Activated CD4-positive, alpha-beta T cell treated with anti-CD3 and anti-CD28 coated beads, Interleukin-2, Interleukin-4, amounts not matched to agents 100 ng/mL and 50 ng/mL, durations not matched to agents 16 hours and 8 hours (primary cell): ENCODE measurements at places on chromosomes 3 and 15.

DNA sequence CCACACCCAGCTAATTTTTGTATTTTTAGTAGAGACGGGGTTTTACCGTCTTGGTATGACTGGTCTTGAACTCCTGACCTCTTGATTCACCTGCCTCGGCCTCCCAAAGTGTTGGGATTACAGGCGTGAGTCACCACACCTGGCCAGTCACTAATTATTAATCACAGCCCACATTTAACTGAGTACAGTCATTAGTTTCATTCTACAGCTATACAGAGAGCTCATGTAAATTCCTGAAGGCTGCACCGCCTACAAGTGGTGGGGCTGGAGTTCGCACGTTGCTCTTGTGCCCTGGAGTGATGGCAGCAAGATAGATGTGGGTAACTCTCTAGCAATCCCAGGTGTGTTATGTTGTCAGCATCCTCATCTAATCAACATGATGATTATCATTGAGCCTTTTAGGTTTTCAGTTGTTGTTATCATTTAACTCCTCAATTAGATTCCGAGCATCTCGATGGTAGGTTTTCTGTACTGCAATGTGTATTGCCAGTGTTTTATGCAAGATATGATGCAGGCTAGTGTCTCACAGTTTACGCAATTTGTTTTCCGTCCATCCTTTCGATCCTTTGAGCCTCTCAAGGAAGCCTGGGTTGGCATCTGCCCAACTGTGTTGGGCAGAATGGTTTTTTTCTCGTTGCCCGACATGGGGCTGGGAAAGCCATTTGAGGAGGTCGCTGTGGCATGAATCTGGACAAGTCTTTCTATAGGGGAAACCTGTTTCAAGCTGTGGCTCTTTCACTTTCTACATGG, 216.3 kb downstream of the LPP start:
- DNase-seq = no peak

GRCh38 chr3:21779909-21780308, 28.9 kb upstream of the ZNF385D start:
- DNase-seq = no peak

GRCh38 chr3:153350420-153350819, 188.4 kb downstream of the RAP2B start:
- no peak for DNase-seq

GRCh38 chr3:107452436-107452835, 70.3 kb upstream of the BBX start:
- no peak for DNase-seq

DNA sequence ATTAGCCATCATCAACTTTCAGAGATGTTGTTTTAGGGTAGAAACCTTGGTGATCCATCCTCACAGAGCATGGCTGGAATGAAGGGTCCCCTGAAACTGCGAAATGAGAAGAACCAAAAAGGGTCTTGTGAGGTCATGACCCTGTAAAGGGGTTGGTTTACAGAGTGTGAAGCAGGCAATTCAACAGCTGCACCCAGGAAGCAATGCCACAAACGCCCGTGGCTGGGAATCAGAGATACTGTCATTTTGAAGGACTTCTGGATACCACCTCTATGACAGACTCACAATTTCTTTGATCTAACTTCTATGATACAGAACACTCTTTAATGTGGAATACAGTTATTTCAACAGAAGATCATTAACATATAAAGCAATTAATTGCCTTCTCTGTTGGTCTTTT, 79.1 kb downstream of the GREM1 start:
- no peak for DNase-seq

DNA sequence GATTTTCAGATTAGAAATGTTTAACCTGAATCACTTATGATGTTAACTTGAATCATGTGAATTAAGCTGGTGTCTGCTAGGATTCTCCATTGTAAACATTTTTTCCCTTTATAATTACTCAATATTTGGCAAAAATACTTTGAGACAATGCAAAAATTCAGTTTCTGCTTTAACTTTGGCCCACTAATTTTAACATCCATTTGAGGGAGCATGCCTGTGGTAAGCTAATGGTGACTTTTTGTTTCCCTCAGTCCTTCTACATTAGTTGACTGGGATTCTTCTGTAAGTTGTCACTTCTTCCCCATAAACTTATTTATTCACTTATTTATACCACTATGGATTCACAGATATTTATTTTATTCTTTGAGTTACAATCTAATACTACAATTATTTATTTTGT, 59.3 kb downstream of the PIK3R4 start:
- DNase-seq = no peak

DNA sequence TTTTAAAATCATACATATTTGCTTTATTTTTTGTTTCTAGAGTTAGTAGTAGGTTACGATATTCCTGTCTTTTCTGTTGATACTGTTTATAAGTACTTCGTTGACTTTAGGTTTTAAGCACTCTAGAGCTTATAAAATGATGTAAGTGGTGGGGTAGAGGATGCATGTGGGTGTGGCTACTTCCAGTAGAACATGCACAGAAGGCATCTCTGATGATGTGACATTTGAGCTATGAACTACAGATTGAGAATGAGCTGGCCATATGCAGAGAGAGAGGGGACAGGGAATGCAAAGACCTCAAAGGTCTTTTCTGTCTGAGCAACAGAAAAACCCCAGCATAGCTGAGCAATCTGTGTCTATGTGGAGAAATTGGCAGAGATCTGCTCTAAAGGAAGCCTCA, 233.9 kb upstream of the STAC start:
- DNase-seq = no peak

GRCh38 chr15:79881668-79882067, 15.1 kb downstream of the MTHFS start:
- no peak for DNase-seq

GRCh38 chr3:123021996-123022510, 5.5 kb downstream of the SEMA5B start:
- no peak for DNase-seq
